ENCODE measurements at places on chromosomes 11 and 22.

DNA sequence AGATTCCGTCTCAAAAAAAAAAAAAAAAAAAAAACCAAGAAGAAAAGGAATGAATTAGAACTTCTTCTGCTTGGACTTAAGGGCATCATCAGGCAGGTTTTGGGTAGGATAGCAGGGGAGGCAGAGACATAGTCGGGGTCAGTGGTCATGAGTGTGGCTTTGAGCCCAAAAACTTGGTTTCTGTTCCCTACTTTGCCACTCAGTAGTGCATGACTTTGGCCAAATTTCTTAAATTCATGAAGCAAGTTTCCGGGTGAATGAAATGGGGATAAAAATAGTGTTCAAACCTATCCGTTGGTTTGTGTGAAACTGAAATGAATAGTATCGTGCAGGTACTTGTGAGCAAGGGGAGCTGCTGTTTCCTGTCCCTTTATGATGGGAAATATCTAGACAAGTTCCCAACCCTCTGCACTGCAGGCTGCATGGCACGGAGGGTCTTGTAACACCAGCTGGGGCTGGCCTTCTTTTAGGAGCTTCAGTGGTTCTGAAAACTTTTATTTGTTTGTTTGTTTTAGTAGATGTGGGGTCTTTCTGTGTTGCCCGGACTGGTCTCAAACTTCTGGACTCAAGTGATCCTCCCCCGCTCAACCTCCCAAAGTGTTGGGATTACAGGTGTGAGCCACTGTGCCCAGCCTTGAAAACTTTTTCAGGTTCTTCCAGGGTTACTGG lies 18.4 kb downstream of the NEAT1 start:
- no peak for DNase-seq

- no peak for DNase-seq
Observed at GRCh38 chr11:126165311-126165720, 46.1 kb downstream of the RPUSD4 start.

DNA sequence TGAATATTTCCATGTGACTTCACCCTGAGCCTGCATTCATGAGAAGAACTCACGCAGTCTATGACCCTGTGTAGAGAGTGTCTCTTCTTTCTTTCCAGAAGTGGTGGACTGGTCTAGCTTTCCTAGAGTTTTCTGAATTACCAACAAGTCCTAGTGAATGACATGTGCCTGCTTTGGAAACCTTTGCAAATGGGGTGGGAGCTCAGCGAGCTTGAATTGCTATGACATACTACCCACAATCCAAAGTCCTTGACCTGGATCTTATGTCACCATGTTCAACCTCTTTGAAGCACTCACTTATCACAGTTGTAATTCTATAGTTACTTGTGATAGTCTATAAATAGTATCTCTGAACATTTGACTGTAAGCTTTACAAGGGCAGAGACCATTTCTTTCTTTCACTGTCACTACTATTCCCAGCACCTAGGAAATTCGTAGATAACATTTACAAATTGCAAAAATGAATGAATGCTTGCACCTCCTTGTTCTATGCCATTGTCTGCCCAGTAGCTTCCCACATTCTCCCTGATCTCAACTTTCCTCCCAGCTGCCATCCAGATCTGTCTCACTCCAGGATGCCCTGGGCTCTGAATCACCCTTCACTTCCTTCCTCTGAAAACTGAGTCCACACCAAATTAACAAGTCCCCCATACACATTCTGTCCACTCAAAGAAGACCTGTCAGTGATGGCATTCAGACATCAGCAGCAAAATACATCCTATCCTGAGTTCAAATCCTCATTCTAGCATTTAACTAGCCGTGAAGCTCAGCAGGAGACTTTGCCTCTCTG lies 201.9 kb upstream of the SESN3 start:
- DNase-seq: no peak

- DNase-seq: no peak
Observed at GRCh38 chr11:9719566-9720289, 55.9 kb downstream of the SWAP70 start.

DNA sequence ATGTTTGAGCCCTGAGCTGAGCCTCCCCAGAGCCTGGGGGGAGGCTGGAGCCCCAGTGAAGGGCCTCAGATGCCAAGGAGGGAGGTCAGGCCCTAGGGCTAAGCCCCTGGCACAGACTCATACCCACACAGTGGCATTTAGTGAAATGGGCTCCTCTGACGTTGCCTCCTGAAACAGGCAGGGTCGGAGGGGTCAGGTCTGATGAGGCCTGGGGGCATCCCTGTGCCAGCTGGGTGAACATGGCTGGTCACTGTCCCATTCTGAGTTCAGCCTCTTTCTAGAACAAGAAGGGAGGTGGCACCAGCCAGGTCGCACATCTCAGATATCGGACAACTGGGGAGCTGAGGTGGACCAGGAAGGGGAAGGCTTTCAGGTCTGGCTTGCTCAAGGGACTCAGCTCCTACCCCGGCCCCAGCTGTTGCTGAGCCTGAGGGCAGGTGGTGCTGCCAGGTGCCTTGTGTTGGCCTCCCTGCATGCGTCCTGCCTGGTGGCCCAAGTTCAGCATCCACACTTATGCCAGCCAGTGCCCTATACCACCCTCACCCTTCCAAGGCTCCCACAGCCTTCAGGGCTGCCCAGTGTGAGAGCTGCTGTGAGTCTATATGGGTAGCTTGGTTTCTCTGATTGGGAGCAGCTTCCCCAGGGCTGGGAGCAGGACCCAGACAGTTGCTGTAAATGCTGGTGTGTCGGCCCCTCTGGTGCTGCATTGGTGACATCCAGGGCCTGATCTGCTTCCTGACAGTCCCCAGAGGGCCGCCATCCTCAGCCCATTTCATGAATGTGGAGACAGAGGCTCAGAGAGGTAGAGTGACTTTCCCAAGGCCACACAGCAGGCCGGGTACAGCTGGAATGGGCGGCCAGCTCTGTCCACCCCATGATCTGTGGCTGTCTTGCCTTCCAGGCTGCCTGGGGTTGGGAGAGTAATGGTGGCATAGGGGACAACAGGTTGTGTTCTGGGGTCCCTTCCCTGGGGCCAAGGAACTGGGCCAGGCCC lies 32.8 kb upstream of the PPARA start:
- DNase-seq: no peak

GRCh38 chr11:69378303-69379141 lies 84.6 kb downstream of the MYEOV start:
- no peak for DNase-seq

GRCh38 chr11:34219941-34220370 lies 114.5 kb downstream of the NAT10 start:
- DNase-seq: no peak

DNA sequence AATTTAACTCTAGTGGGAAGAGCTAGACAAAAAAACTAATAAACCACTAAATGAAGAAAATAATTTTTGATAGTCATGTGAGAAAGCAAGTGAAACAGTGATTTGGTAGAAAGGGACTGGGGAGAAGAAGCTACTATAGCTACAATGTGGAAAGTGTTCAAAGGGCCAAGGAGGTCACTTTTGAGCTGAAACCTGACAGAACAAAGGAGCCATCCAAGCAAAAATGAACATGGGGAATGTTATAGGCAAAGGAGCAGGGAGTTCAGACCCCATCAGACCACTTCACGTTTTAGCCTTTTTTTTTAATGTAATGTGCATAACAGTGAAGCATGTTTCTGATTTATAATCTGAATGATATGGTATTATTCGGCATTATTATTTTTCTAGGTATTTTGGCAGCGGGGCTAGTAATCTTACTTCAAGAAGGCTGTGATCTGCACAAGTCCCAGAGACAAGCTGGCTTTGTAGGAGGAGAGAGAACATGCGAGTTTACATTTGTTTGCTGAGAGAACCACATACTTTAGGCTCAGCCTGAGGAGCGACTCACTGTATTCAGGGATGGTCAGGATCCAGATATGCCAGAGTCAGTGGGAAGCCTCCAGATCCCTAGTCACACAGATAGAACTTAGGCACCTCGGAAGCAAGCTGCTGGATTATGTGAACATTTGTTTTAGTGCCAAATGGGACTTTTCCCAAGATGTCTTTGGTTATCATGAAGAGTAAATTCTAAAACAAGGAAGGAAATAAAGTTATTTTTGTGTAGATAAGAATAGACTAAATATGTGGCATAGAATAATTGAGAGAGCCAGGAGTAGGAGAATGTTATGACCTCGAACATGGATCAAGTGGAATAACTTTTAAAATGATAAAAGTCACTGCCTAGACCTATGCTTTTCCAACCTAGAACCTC lies 118.6 kb downstream of the TRIM44 start:
- DNase-seq: no peak

GRCh38 chr11:26837154-26837553 lies 115.3 kb upstream of the SLC5A12 start:
- no peak for DNase-seq

GRCh38 chr11:71129624-71130023 lies 122.8 kb downstream of the SHANK2 start:
- no peak for DNase-seq

DNA sequence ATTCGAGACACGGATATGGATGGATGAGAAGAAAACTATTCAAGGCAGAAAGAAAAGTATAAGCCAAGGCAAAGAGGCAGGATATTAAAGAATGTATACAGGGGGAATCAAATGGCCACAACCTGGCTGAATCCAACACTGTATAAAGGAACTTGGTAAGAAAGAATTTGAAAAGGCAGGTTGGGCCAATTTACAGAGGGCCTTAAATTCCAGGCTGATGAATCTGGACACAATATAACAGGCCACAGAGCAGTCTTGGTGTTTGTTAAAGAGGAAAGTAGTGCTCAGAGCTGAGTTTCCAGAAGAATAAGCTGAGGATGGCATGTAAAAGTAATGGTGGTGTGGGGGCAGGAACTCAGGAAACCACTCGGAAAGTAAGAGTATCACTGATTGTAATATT lies 72.3 kb upstream of the POU2AF2 start:
- DNase-seq: no peak

- DNase-seq: no peak
Observed at GRCh38 chr22:49186762-49187161, 640.9 kb downstream of the BRD1 start.

DNA sequence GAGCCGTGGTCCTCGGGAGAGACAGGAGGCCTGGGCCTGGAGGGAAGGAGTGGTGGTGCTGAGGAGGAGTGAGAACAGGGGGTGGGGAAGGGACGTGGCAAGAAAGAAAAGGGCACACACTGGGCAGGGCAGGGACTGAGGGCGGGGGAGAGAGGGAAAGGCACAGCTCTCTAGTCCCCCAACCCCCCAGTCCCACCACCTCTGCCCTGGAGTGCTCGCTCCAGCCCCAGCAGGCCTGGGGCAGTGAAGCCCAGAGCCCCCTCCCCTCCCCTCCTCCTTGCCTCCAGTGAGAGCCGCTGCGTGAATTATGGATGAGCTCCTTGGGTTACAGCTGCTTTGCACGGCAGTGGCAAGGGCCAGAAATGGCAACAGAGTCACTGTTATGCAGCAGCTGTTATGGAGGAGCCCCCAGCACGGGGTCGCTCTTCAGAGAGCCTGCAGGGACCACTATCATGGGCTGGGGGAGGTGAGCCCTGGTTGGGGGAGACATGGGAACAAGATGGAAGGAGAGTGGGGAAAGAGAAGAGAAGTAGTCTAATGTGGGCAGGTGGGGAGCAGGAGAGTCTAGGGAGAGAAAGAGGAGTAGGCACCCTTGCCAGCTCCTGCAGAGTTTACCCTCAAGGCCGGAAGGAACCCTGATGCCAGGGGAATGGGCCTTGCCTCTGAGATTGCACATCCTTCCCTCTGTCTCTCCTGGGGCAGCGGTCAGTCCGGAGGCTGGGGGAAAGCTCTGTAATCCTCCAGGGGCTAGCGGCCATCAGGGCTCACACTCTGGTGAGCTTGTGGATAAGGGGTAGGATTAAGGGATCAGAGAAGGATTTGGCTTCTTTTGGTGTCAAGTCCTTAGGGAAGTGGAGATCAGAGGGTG lies 3.6 kb downstream of the RTN4RL2 start:
- no peak for DNase-seq

GRCh38 chr22:19119949-19120348 lies 2.3 kb downstream of the DGCR2 start:
- no peak for DNase-seq

DNA sequence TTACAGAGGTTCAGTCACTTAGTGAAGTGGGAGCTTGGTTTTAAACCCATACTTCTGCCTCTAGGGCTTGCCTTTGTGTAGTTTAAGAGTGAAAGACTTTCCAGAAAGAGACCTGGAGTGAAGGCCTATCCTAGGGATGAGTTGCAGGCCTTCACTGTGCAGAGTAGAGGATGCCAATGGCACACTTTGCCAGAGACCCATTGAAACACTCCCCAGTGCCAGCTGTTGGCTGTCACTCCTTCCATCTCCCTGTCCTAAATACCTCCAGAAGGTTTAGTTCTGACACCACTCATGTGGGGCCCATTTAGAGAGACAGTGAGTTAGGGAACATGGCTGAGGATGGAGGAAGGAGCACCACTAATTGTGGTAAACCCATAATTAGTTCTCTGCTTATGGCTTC lies 31.5 kb downstream of the NAV2 start:
- no peak for DNase-seq
